ENCODE measurements at places on chromosomes 16 and 17.

GRCh38 chr17:8618825-8619224 lies 11.7 kb downstream of the MYH10 start:
- no peak for DNase-seq

GRCh38 chr17:82941021-82942001 lies 101.5 kb upstream of the ZNF750 start:
- DNase-seq = no peak

- DNase-seq = no peak
Observed at GRCh38 chr16:86984991-86985647, 332.1 kb downstream of the C16orf95 start.

DNA sequence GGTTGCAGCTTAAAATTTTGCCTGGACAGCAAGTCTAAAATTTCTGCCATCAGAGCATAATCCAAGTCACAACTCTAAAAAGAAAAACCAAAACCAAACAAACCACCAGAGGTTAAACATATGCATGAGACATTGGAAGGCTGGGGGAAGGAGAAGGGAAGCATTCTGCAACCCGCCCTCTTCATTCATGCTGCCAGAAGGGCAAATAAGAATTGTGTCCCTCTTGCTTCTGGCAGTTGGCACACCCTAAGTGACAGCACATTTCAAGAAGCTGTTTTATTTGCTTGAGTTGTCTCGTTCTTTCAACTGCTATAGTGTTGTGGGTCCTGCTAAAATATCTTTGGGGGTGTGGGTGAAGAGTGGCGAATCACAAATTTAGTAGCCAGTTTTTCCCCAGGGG lies 99.6 kb downstream of the SKAP1 start:
- no peak for DNase-seq

DNA sequence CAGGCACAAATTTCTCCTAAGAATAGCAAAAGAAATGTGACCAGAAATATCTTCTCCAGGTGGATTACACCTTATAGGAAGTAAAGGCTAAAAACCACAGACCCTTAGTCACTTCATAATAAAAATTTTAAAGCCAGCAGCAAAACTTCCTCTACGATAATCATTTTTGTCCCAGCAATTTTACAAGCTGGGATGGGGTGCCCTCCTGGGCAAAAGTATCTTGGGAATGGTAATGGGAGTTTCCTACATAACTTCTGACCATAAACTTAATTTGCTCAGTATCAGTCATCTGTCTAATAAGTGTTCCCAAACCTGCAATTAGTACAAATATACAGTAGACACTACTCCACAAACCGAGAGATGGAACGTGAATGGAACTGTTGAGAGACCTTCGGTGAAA lies 3.0 kb downstream of the PHF12 start:
- DNase-seq = no peak

DNA sequence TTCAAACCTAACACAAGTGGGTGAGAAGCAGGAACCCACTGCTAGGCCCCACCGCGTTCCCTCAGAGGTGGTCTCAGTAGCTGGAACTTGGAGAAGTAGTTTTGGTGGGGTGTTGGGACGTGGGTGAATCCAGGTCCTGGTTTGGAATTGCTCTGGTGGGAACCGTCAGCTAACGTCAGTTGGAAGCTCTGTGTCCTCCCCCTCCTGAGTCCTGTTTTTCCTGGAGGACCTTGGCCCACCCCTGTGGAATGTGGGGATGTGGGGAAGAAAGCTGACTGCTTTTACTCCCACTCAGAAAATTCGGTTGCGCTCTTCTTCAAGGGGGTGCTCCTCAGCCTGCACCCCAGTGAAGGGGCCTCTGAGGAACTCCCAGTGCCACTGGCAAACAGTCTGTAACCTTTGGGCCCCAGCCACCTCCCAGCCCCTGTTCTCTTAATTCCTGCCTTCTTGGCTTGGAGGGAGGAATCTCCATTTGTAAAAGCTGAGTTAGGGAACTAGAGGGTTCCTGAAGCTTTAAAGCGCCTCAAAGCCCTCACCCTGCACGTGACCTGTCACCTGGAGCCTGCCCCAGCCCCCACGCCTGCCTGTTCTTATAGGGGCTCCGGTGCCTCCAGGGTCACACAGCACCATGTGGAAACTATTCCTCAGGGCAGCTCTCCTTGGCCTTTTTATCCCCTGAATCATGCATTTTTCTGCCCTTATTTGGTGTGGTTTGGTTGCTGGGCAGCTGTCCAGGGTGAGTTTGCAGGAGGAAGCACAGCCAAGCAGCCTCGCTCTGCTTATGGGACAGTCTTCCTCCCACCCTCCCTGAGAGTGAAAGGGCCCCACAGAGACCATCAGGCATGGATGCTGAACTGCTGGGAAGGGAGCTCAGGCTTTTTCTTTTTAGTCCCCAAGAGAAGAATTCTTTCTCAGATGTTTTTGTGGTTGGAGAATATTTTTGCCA lies 16.2 kb upstream of the NAGLU start:
- no peak for DNase-seq

- no peak for DNase-seq
Observed at GRCh38 chr16:86626966-86627365, 48.6 kb downstream of the FOXL1 start.

DNA sequence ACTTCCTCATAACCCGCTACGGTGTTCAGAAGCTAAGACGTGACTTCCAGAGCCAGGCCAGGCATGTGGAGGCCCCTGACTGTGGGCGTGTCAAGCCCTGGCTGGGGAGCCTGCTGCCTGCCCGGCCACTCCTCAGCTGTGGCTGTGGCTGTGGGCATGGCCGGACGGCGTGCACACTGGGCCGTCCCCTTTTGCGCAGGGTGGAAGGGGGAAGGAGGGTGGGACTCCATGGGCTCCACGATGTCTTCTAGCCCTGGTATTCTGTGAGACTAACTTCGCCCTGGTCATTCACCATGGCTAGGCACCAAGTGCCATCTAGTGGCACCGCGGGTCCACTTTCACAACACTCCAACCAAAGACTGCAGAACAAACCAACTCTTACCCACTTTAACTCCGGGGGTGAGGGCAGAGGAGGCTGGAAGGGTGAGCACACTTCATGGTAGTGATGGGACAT lies 67.9 kb downstream of the N4BP1 start:
- no peak for DNase-seq

GRCh38 chr16:87713451-87714229 lies 52.1 kb downstream of the KLHDC4 start:
- DNase-seq = peak; percentile 50

GRCh38 chr17:13584701-13585080 lies 17.0 kb downstream of the HS3ST3A1 start:
- no peak for DNase-seq

DNA sequence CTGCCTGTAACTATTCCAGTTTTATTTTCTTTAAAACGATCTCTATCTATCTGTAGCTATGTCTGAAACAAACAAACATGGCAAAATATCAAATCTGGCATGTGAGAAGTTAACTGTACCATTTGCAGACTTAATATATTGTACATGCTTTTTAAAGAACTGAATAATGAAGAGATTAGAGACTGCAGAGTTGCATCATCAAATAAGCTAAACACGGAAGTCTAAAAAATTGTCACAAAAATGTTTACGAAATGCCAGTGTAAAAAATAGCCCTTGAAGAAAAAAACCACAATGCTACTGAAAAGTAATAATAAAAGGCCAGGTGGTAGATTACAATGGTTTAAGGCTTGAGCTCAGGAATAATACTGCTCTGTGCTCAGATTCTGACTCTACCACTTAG lies 43.1 kb downstream of the HS3ST3A1 start:
- DNase-seq = no peak

DNA sequence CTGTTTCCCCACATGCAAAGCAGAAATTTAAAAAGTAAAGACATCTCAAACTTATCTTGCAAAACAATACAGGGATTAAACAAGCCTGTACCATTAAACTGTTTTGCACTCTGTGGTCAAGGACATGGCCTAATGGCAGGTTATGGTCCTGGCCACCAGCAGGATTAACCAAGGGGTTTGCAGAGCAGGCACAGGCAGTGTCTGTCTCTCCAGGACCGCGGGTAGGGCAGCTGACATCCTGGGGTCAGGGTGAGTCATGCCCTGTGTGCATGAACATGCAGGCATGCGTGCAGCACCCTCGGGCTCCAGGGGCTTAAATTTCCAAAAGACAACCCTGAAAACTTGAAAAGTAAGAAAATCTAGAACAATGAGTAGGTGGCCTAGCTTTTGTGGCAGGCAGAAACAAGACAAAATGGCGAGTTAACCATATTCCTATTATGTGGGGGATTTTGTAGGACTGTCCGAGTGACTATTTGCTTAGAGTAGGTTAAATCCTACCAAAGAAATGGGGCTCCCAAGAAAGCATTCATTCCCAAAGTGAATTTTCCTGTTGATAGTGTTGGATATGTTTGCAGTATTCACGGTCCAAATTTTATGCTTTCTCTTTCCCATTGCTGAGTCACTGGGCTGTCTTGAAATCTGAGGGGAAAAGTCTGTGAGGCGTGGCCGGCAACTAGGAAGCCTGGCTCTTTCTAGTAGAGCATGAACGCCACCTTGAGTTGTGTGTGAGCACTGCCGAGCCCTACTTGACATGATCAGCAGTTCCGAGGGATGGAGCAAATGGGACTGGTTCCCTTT lies 158.4 kb upstream of the FAM20A start:
- DNase-seq = no peak

DNA sequence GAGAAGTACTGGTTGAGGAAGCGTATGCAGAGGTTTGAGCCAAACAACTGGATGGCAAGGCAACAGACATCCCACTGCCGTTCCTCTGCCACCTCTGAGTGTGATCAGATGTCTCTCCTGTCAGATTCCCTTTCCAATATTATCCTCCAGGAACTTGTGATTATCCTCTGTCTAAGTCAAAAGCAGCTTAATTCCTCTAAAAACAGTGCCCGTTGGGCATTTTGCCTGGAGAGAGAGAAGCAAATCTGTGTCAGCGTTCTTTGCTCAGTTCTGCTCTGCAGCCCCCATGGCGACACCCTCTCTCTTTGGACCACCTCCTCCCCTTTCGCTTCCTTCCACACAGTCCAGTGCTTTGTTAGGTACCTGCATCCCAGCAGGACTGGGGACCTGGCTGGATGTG lies 56.1 kb upstream of the TBX2 start:
- DNase-seq = no peak

GRCh38 chr16:80993307-80993706 lies 13.4 kb downstream of the CMC2 start:
- DNase-seq = no peak

DNA sequence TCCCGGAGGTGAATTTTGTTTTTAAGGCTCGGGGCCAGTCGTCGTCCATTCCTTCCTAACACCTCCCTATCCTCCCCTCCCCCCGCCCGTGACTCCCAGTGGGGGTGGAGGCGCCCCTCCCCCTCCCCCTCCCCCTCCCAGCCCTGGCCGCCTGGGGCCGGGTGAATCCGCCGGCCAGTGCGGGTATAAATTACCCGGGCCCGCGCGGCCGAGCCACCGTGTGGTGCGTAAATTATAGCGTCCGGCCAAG lies 2.0 kb upstream of the GSE1 start:
- no peak for DNase-seq

GRCh38 chr16:46883353-46883689 lies 841 bp upstream of the GPT2 start:
- no peak for DNase-seq

DNA sequence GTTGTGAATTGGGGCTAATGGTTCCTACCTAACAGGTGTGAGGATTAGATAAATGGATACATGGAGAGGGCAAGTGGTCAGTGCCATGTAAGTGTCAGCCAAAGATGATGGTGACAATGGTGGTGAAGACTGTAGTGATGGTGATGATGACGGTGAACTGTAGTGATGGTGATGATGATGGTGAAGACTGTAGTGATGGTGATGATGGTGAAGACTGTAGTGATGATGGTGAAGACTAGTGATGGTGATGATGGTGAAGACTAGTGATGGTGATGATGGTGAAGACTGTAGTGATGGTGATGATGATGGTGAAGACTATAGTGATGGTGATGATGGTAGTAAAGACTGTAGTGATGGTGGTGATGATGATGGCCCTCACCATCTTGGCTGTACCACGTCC lies 18.1 kb upstream of the GNG13 start:
- DNase-seq = no peak

DNA sequence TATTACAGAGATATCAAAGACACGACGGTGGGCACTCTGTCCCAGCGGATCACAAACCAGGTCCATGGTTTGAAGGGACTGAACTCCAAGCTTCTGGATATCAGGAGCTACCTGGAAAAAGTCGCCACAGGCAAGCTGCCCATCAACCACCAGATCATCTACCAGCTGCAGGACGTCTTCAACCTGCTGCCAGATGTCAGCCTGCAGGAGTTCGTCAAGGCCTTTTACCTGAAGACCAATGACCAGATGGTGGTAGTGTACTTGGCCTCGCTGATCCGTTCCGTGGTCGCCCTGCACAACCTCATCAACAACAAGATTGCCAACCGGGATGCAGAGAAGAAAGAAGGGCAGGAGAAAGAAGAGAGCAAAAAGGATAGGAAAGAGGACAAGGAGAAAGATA lies 8.7 kb downstream of the PSMD7 start:
- DNase-seq = no peak

DNA sequence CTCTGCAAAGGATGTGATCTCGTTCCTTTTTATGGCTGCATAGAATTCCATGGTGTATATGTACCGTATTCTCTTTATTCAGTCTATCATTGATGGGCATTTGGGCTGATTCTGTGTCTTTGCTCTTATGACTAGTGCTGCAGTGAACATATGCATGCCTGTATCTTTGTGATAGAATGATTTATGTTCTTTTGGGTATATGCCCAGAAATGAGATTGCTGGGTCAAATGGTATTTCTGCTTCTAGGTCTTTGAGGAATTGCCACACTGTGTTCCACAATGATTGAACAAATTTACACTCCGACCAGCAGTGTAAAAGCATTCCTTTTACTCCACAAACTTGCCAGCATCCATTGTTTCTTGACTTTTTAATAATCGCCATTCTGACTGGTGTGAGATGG lies 60.2 kb upstream of the ADORA2B start:
- DNase-seq = no peak

DNA sequence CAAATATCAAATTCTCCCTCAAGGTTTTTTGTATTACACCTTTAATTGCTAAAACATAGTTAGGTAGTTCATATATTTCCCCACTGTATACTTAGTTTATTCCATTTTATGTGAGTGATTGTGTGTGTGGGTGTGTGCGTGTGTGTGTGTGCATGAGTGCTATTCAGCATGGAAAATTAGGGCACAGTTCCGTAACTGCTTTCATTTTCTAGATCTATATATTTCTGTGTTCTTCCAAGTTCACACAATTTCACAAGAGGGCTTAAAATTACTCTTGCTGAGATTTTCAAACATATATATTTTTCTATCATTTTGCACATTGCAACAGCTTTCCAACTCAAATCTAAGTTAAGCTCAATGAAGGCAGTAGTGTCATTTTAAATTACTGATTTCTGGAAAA lies 782.9 kb upstream of the SOX9 start:
- DNase-seq = no peak

- no peak for DNase-seq
Observed at GRCh38 chr16:52976539-52977167, 76.0 kb downstream of the CHD9NB start.

- no peak for DNase-seq
Observed at GRCh38 chr17:2854143-2855055, 58.2 kb downstream of the RAP1GAP2 start.
